Renal cortex interstitium (tissue), 15 donors: ENCODE measurements at places on chromosomes 1 and 21. TPM values are rescaled to one million over a fixed set of nuclear protein-coding genes. Genes with fewer than 3 reads are reported as not detected.

- no peak for DNase-seq
Observed at GRCh38 chr1:40094466-40095110, 2.5 kb downstream of the PPT1 start.

- DNase-seq: peak; percentile 8
Observed at GRCh38 chr1:68600049-68600661, 103.3 kb upstream of the DEPDC1 start.

DNA sequence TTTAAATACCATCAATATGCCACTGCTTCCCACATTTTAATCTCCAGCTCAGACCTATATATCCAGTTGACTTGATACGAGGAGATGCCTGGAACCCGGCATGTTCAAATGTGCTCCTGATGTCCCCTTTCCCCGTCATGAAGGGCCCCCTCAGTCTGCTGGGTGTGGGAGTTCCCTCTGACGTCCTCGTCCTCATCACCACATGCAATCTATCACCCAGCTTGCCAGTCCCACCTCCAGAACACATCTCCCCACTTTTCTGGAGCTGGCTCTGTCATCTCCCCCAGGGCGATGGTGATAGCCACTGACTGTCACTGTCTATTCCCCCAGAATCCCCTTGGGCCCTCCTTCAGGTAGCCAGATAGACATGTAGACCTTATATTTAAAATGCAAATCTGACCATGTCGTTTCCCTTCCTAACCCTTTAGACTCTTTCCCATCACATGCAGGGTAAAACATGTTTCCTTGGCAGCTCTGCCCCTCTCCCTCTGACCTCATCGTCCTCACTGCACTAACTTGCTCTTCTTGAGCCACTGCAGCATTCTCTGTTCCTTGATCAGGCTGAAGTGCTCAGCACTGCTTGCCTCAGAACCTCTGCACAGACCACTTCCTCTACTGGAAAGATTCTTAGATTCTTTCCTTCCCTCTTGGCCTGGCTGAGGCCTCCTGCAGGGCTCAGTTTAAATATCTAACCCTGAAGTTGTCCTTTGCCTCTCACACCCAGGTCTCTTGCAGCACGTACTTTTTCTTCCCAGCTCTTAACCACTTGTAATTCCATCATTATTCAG, 7.4 kb downstream of the AZIN2 start:
- no peak for DNase-seq

Gene KRTAP13-3
- not detected for polyA plus RNA-seq

- DNase-seq: no peak
Observed at GRCh38 chr1:156656806-156657740, 15.2 kb downstream of the BCAN start.

- DNase-seq: no peak
Observed at GRCh38 chr1:17839641-17840196, 84.6 kb downstream of the ACTL8 start.

DNA sequence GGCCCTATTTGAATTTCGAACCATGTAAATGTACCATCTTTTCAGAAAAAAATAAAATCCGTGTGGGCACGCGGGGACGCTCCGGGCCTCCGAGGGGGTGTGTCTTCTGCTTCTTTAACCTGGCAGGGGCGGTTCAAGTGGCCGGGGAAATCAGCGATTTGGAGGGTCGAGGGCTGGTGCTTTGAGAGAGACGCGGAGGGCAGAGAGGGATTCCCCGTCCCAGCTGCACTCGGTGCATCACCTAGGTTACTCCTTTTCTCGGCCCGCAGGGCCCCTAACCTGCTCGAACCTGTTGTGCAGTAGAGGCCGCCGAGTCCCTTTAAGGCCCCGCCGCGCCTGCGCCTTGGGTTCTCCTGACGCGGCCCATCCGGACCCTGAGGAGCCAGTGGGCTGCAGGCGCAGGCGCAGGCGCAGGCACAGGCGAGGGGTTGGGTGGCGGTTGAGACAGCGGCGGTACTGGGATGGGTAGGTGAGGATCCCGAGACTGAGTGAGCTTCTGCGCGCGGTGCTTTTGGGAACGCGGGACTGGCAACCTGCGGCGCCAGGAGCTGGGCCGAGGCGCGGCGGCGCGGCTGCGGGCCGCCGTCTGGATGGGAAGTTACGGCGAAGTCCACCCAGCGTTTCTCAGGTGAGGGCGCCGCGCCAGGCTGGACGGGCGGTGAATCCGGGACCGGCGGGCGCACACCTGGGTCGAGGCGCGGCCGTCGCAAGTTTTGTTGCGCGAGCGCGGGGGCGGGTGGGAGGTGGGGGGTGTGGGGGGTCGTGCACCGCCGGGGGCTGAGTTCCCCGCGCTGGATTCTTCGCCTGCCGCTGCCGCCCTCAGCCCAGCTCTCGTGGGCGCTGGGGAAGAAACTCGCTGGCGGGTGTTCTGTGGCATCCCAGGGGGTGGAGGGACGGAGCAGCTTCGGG, at the start of gene NBPF3:
NBPF3 (plus strand) TSS at position 417 of the 909 bp plus-strand sequence. CDS start 4,950 bp downstream, outside the sequence.
- peak; percentile 84 for DNase-seq

DNA sequence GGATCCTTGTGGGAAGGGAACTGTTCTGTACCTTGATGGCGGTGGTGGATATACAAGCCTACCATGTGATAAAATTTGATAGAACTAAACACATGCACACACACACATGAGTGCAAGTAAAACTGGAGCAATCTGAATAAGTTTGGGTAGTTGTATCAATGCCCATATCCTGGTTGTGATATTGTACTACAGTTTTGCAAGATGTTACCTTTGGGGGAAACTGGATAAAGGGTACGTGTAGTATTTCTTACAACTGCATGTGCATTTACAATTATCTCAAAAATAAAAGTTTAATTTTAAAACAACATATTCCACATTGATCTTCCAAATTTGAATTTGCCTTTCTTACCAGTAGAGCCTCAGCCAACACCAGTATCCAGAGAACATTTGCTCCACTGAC, 99.6 kb downstream of the DTL start:
- no peak for DNase-seq

Gene SLC45A3
- 8.6 TPM for polyA plus RNA-seq

DNA sequence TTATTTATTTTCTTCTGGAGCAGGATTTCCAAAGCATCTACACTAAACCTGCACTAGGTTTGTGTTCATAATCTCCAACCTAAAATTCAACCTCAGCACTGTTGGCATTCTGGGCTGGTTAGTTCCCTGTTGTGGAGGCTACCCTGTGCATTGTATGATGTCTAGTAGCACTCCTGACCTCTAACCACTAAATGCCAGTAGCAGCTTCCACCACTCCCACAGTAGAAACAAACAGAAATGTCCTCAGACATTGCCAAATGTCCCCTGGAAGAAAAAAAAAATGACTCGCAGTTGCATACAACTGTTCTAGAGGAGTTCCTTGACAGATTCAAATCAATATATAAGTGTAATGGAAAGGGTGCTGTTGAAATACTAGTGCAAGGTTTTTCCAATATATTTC, 18.9 kb downstream of the GRIK1 start:
- no peak for DNase-seq

DNA sequence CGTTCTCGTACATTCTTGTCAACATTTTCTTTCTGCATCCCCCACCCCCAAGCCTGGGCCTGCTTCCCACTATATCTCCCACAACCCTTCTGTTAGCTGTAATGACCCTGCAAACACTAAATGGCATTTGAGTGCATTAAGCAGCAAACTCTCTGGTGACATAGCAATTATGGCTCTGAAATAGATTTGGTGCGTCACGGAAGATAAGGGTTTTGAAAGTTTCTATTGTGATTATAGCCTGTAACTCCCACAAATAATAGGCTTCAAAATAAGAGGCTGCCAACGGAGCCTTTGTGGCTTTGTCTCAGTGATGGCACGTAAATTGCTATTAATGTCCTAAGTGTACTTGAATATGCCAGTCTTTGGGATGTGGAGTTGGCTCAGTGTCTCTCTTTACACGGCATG, 277.6 kb downstream of the PBX1 start:
- no peak for DNase-seq

- DNase-seq: no peak
Observed at GRCh38 chr1:23383577-23384311, 14.1 kb upstream of the ZNF436 start.

GRCh38 chr21:39224930-39225329, 41.7 kb upstream of the PSMG1 start:
- no peak for DNase-seq

DNA sequence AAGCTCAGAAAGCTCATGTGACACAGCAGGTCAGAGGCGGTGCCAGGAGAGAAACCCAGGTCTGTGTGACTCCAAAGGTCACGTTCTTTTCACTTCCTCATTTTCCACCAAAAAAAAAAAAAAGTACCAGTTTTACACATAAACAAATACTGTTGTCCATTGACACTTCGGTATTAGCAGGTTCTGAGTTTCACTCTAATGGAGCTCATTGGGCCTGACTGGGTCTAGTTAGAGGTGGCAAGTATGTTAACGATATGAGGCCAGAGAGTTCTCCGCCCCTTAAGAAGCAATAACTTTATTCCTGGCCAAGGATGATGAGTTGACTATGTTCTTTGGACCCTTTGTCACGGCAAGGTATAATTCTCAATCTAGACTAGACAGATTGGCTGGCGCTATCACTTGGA, 30.0 kb upstream of the SDE2 start:
- DNase-seq: no peak

Gene KISS1
- polyA plus RNA-seq: 0.92 TPM

Gene OR2L13
- not detected for polyA plus RNA-seq

Gene KIRREL1
- polyA plus RNA-seq: 186 TPM

DNA sequence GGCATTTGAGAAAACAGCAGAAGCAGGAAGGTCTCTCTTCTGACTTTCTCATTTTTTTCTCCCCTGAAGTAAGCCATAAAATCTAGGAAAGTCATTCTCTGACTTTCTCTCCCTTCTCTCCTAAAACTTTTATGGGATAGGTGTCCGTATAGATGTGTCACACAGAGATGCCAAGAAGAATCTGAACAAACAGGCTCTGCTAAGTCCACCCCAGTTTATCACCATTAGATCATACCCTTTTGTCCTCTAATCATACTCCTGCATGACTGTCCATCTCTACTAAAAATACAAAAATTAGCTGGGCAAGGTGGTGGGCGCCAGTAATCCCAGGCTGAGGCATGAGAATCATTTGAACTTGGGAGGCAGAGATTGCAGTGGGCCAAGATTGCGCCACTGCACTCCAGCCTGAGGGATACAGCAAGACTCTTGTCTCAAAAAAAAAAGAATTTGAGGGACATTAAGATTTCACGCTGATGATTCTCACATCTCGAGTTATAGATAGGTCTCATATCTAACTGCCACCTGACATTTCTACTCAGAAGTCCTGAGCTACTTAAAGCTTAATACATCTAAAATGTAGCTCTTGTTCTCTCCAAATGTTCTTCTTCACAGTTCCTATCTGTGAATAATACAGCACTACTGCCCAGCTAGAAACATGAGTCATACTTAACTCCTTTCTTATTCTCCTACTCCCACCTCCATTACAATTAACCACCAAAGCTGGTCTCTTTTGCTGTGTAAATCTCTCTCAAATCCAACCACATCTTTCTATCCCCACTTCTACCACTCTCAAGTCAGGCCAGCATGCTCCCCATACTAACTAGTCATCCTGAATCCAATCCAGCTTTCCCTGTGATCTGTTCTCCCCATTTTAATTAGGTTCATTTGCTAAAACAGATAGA, 47.7 kb downstream of the ZNF644 start:
- no peak for DNase-seq

DNA sequence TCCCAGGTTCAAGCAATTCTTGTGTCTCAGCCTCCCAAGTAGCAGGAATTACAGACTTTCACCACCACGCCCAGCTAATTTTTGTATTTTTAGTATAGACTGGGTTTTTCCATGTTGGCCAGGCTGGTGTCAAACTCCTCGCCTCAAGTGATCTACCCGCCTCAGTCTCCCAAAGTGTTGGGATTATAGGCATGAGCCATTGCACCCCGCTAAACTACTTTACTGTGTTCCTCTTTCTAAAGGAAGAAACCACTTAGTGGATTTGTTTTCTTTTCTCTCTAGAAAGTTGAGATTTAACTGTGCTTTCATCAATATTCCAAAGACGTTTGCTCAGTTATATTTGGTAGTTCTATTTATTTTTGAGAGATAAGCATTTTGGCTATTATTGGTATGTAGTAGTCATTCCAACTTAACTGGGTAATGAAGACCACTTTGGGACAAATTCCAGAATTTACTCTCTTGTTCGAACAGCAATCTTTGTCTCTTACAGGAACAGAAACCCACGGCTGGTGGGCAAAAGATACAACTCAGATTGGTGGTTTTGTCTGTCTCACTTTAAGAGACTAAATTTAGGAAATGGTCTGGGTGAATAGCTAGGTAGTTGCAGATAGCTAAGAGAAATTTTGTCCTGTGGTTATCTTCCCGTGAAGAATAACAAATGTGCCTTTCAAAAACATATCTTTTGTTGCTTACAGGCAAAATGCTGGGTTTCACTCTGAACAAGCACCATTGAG, 103.5 kb upstream of the CD55 start:
- DNase-seq: no peak

- DNase-seq: no peak
Observed at GRCh38 chr1:36093929-36094328, 5.2 kb downstream of the ADPRS start.

DNA sequence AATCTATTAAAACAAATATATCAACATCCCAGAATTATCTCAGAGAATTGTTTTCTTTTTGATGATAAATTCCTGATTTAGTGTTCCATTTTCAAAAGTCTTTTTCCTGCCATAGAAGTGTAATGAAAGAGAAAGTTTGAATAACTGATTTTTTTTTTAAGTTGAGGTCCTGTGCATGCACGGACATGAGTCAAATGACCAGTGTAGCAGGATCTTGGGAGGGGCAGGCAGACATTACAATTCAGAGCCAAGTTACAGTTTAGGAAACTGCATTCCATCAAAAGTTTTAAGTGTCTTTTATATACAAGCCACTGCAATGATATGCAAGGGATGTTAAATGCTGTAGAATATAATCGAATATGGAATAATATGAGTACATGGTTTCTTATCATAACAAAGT, 227.5 kb downstream of the HMCN1 start:
- no peak for DNase-seq

Gene NBPF12
- polyA plus RNA-seq: 18.4 TPM

DNA sequence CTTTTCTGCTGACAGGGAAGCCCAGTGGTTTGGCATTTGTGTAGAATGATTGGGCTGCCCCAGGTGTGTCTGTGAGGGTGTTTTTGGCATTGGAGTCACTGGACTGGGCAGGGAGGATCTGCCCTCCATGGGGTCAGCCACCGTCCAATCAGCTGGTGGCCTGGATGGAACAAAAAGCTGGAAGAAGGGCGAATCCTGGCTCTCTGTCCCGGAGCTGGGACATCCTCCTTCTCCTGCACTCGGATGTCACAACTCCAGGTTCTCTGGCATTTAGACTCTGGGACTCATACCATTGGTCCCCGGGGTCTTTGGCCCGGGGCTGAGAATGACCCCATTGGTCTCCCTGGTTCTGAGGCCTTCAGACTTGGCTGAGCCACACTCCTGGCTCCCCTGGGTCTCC, 11.2 kb downstream of the SPSB1 start:
- DNase-seq: no peak

Gene CFAP141
- not detected for polyA plus RNA-seq

Gene SH3BGR
- 3.5 TPM for polyA plus RNA-seq

DNA sequence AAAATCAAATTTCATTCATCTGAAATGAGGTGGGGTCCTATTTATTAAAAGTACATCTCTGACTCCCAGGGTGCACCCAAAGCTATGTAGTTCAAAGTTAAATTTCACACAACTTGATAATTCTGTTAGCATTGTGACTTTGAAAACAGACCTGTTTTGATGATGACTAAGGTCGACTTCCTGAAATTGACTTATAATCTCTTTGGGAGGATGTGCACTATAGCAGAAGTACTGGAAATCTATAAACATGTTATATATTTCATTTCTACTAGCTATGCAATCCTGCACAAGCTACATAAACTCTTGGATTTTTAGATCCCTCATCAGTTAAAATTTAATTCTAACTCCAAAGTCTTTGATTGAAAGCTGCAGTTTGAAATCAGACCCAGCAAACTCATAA, 507.6 kb downstream of the NEGR1 start:
- no peak for DNase-seq
